ENCODE measurements at places on chromosomes 5 and 9.

- DNase-seq: peak; percentile 73
Observed at GRCh38 chr5:143008809-143009521, 238.8 kb downstream of the ARHGAP26 start.

- DNase-seq: no peak
Observed at GRCh38 chr9:112548051-112548440, 61.4 kb downstream of the KIAA1958 start.

DNA sequence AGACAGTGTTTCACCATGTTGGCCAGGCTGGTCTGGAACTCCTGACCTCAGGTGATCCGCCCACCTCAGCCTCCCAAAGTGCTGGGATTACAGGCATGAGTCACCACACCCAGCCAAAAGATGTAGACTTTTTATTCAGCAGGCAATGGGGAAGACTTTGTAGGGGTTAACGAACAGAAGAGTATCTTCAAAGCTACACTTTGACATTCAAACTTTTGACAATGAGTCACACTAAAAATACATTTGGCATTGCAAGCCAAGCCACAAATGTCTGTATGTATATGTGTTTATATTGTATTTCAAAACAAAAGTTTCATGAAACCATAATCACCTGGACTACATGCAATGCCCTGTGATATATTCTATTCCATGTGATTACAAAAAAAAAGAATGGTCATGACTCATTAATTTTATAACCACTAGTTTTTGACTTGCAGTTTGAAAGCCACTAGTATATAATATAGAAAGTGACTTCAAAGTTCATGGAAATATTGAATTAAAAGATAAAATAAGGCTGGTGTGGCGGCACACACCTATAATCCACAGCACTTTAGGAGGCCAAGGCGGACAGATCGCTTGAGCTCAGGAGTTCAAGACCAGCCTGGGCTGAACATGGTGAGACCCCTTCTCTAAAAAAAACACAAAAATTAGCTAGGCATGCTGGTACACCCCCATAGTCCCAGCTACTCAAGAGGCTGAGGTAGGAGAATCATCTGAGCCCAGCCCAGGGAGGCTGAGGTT is 8.3 kb downstream of the DIMT1 start:
- DNase-seq: no peak

DNA sequence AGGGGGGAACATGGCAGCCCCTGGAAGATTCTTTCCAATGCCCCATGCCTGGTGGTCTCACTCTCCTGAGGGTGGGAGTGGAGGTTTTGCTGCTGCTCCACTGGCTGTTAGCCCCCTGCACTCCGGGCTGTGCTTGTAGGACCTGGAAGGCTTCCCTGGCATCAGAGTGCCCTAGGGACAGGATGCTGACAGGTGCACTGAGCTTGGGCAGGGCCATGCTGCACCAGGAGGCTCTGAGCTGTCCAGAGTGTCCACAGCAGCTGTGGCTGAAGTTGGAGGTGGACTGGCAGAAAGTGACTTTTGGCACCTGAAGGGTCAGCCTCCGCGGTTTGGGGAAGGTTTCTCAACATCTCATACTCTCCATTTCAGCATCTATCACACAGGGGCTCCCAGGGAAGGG is 249.1 kb downstream of the GADD45G start:
- no peak for DNase-seq

DNA sequence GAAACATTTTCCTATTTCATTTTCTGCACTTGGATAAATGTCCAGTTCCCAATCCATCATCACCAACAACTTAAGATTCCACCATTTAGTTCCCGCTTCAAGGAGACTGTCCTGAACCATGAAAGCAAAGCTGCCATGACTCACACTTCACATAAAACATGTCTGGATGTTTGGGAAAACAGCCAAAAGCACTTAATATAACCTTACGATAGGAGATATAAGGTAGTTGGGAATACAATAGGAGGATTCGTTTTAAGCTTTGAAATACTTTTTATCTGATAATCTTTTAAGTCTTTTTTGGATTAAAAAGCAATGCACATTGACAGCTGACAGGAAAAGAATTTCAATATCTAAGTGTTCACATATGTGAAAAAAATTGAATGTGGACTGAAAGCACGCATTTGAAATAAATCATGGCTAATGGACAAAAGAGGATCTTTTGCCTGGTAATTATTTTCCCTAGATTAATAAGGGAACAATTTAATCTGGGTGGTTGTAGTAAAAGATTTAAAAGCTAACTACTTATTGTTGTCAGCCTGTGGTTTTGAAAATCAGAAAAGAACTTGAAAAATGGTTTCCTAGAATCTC is 17.3 kb upstream of the TGFBI start:
- DNase-seq: no peak

- no peak for DNase-seq
Observed at GRCh38 chr5:55853818-55854217, 2.7 kb downstream of the IL31RA start.

- DNase-seq: no peak
Observed at GRCh38 chr5:180640611-180640860, 8.9 kb downstream of the FLT4 start.
